ENCODE measurements at places on chromosomes 11 and 22.

DNA sequence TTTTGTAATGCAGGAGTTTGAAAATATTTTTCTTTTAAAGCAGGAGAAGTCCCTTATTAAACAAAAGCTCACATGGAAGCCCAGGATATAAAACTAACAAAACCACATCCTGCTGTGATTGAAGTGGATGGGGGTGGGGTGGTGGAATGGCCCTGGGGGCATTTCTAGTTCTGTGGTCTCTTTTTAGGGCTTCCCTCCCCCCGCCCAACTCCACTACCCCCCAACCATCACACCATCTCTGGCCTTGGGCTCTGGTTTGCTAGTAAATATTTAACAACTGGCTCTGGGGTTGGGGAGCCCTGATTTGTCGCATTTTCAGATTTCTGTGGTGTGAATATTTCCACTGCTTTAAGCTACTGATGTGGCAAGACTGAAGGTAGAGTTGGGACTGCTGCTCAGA is 279.6 kb upstream of the PLET1 start:
- DNase-seq, result no peak

- no peak for DNase-seq
Measured at GRCh38 chr11:132168344-132168981, 798.0 kb downstream of the NTM start.

- no peak for DNase-seq
Measured at GRCh38 chr11:13378316-13378715, 84.7 kb downstream of the BTBD10 start.

GRCh38 chr11:9489080-9489765 is 28.4 kb downstream of the ZNF143 start:
- no peak for DNase-seq

GRCh38 chr11:68399916-68400315 is 60.6 kb upstream of the PPP6R3 start:
- DNase-seq, result no peak

GRCh38 chr22:17131686-17132085 is 10.5 kb upstream of the TMEM121B start:
- no peak for DNase-seq

DNA sequence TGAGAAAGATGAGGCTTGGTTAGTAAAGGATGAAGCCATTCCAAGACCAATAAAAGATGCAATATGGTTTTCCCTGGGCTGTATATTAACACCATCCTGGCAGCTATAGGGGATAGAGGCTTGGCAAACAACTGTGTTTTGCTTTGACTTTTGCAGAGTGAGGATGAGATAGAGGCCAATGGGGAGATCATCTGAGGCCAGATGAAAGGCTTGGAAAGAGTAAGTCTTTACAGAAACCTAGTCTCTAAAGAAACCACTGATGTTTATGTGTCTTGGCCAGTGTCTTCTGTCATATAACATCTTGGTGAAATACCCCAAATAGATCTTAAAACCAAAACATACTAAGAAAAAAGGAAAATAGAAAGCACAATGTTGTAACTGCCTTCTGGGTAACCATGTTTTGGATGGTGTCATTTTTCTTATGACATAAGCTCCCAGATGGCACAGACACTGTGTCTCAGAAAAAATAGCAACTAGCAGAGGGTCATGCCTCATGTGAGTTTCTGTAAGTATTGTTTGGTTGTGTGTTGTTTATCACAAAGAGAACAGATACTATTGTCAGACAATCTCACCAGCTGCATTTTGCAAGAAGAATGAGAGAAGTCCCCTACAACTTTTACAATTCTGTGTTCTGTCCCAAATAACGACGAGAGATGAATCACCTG is 305.4 kb downstream of the ST3GAL4 start:
- DNase-seq, result no peak

DNA sequence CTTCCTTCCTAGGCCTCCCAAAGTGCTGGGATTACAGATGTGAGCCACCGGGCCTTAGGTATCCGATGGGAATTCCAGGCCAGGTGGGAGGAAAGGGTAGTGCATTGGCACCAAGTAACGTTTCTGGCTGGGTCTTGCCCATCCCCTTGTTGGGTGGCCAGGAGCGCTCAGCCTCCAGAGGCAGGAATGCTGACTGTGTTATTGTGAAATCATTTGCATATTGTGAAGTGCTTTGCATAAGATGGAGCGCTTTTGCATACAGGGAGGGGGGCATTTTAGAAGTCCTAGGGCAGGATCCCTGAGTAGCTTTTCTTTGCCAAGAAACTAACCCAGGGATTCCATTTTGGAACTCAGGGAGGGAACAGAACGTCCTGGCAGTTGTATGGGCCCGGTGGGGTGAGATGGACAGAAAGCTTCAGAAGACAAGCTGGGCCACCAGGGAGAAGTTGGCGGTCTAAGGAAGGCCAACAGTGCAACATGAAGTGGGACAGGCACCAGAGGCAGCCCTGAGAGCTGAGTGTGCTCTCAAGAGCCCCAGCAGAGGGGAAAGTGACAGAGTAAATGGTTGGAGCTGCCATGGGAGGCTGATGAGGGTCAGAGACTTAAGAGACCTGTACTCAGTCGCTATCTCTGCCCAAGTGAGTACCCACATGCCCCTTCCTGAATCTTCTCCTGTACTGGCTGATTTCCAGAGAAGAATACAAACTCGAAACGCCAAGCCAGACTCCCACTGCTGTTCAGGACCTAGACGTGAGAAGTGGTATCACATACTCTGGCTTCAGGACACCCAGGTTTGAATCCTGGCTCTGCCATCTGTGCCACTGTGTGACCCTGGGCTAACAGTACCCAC is 1.3 kb upstream of the SLC39A13 start:
- DNase-seq, result no peak

- DNase-seq, result no peak
Measured at GRCh38 chr11:72605973-72606747, 68.1 kb downstream of the PDE2A start.

DNA sequence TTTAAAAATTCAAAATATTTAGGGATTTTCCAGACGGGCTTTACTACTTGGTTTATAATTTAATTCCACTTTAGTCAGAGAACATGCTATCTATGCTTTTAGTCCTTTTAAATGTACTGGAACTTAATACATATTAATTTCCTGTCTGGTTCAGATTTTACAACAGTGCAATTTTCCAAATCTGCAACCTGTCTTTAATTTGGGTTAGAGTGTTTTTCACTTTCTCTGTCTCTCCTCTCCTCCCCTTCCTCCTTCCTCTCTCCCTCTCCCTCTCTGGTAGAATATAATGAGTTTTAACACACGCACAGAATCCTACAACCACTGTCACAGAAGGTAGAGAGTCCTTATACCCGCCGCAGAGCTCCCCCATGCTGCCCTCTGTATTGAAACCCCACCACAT is 950.7 kb downstream of the BRD1 start:
- no peak for DNase-seq

GRCh38 chr22:37433786-37434185 is 6.5 kb upstream of the ELFN2 start:
- no peak for DNase-seq

- no peak for DNase-seq
Measured at GRCh38 chr22:42586381-42586780, 28.3 kb downstream of the POLDIP3 start.

- DNase-seq, result no peak
Measured at GRCh38 chr11:111623527-111624030, 21.3 kb downstream of the SIK2 start.

GRCh38 chr22:28129319-28129962 is 210.4 kb upstream of the PITPNB start:
- no peak for DNase-seq

All from GOT3 (cell line).